Stimulated activated CD4-positive, alpha-beta T cell treated with anti-CD3 and anti-CD28 coated beads, Interleukin-1b, Interleukin-23, amount 100 ng/mL, for 1 hour (primary cell): ENCODE measurements at places on chromosomes 13 and 19.

GRCh38 chr19:1254530-1255185, 6.3 kb downstream of the MIDN start:
- no peak for DNase-seq

DNA sequence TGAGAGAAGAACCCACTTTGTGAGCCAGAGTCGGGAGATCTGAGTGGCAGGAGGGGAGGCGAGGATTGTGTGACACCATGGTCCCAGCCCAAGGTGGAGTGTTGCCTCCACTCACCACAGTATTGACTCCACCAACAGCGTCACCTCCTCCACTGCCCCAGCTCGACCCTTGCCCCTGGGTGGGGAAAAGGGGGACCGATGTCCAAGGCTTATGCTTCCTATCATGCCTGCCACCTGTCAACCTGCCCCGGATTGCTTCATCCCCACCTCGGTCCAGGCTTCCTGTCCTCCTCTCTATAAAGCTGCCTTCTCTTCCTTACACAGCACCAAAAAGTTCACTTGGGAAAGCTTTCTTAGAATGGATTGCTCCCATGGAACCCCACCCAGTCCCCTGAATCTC, 7.4 kb downstream of the DMKN start:
- no peak for DNase-seq

DNA sequence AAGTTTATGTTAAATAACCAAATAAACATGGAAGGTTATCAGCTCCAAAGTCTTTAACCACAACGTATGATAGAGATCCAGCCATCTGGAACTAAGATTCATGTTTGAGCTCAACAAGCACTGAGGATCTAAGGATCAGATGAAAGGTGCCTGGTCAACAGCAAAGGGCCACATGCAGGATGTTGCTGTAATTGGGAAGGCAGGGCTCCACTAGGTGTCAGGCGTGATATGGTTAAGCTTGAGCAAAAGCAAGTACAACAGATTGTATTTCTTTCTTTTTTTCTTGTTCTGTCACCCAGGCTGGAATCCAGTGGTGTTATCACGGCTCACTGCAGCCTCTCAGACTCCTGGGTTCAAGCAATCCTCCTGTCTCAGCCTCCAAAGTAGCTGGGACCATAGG, 12.0 kb downstream of the EBPL start:
- DNase-seq, result no peak

DNA sequence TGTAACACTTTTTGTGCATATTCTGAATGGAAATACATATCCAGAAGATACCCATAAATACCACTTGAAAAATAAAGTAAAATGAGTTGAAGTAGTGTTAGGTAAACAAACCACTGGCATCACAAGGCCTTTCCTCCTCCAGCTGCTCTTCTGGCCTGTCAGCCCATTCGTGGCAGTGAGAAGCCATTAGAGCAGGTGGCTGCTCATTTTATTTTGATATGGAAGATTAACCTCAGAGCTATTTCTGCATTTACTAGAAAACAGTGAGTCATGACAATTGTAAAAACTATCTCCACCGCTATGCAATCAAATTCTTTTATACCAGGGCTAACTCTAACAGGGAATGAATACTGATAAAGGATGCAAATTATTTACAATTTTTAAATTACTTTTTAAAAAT, 2898.1 kb downstream of the PCDH9 start:
- no peak for DNase-seq

GRCh38 chr19:35083691-35084508, 31.7 kb upstream of the FXYD3 start:
- no peak for DNase-seq

- no peak for DNase-seq
These were observed 20.4 kb downstream of the RNF17 start for GRCh38 chr13:24784319-24784718.

- no peak for DNase-seq
These were observed 4.5 kb downstream of the ADGRE1 start for GRCh38 chr19:6891761-6892385.

- DNase-seq, result no peak
These were observed 32.1 kb upstream of the SCEL start for GRCh38 chr13:77503398-77503797.

- no peak for DNase-seq
These were observed 36.0 kb upstream of the CLDN10 start for GRCh38 chr13:95516492-95516891.

- no peak for DNase-seq
These were observed 175.3 kb downstream of the ZIC5 start for GRCh38 chr13:99796175-99796819.

GRCh38 chr19:52366414-52366824, 3.3 kb upstream of the ZNF880 start:
- no peak for DNase-seq

GRCh38 chr13:71797517-71797916, 69.5 kb downstream of the DACH1 start:
- DNase-seq, result no peak
